Cardiac muscle cell (in vitro differentiated cells and primary cell): ENCODE measurements at places on chromosomes 1 and 21. TPM values are rescaled to one million over a fixed set of nuclear protein-coding genes. Genes with fewer than 3 reads are reported as not detected.

LY9 gene
- not detected in 2 replicates for total RNA-seq

RAB25 gene
- total RNA-seq = 1.6 and 3.1 TPM in 2 replicates

- DNase-seq = no peak
Observed at GRCh38 chr1:225896937-225897549, 8.1 kb upstream of the LEFTY1 start.

G0S2 gene
- total RNA-seq = 47.5 and 73.5 TPM in 2 replicates

GRCh38 chr1:205142102-205142469 is 20.3 kb upstream of the RBBP5 start:
- no peak for DNase-seq

DNA sequence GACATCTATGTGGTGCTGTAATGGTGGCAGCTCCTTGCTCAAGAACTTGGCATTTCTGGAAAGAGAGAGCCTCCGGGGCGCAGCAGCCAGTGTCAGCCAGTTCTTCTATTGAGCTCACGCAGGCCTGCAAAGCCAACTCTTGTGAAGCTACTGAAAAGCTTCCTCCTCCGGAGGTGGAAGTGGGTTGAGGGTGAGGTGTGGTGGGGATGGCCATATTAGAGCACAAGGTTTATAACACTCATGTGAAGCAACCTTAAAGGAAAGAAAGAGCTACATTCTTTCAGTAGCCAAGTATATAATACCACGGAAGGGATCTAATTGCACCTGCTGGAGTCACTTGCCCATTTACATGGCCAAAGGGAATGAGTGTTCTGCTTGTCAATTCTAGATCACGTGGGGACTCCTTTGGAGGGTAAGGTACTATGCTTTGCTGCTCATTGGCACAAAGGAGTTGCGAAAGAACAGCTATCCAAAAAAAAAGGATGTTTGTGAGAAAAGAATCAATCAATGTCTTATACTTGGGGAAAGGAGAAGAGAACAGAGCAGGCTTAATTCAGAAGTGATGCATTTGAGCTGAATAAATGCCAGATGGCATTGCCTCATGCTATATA is 18.3 kb upstream of the MAP10 start:
- DNase-seq = no peak

ACTA1 gene
- total RNA-seq = 18.7 and 1,099 TPM in 2 replicates

DNA sequence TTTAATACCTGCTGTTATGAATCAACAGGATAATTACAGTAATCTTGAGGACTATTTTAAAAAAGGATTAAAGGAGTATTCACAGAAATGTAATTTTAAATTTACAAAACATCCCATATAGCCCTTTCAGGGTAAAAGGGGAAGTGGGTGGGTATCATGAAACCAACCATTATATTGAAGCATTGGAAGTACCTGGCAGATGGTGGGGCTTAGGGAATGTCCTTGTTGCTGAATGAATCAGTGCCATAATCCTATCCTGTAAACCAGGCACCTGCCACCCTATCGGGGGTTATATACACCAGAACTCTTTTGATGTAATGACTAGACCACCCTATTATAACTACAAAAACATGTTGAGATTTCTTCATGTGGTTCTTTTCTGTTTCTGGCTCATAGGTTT is 30.4 kb downstream of the CDC14A start:
- DNase-seq = no peak

GRCh38 chr1:161848676-161849075 is 82.6 kb downstream of the ATF6 start:
- DNase-seq = peak; percentile 25

IL22RA1 gene
- 0.11 TPM in 1 of 2 replicates, not detected in the other for total RNA-seq

- no peak for DNase-seq
Observed at GRCh38 chr1:89081005-89081404, 16.0 kb upstream of the GBP1 start.

DNA sequence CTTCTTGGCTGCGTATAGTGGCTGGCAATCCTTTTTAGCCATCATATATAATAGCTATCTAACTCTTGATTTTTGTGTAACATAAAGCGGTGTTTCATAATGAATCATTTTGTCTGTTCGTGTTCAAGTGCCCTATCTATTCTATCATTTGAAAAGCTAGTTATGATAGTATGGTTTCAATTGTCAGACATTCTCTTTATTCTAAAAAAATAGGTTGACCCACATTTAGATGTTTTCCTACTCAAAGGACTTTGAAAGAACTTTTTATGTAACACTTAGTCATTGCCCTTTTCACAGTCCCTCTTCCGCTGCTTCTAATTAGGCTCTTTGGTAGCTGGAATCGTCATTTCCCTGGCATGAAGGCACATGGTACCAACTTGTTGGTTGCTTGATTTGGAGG is 272.2 kb upstream of the B3GALT2 start:
- DNase-seq = no peak

GRCh38 chr1:116988248-116988647 is 13.3 kb upstream of the CD101 start:
- DNase-seq = no peak

DNA sequence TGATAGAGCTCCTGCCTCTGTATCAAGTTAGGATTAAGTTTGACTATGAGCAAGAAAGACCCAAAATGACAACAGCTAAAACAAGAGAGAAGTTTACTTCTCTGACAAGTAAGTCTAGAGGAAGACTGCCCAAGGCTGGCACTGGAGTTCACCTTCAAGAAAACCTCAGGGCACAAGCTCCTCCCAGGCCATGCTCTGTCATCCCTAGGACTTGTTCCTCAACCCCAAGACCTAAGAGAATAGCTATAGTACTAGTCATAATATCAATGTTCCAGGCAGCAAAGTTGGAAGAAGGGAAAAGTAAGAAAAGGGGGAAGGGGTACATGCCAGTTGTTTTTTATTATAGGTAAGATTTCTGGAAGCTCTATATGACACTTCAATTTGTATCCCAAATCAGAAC is 26.4 kb upstream of the DARS2 start:
- no peak for DNase-seq

FBLIM1 gene
- total RNA-seq = 141 and 186 TPM in 2 replicates

DNA sequence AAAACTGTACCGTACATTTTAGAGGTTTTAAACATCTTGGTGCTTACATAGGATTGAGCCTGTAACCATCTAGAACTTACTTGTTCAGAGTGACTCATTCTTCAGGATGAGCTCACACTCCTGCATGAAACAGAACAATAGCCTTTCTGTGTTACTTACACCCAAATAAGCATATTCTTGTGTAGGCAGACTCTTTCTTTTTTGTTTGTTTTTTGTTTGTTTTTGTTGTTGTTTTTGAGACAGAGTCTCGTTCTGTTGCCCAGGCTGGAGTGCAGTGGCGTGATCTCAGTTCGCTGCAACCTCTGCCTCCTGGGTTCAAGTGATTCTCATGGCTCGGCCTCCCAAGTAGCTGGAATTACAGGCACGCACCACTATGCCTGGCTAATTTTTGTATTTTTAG is 3.8 kb upstream of the CA6 start:
- no peak for DNase-seq

IGFN1 gene
- 0.32 TPM in 1 of 2 replicates, not detected in the other for total RNA-seq

DNA sequence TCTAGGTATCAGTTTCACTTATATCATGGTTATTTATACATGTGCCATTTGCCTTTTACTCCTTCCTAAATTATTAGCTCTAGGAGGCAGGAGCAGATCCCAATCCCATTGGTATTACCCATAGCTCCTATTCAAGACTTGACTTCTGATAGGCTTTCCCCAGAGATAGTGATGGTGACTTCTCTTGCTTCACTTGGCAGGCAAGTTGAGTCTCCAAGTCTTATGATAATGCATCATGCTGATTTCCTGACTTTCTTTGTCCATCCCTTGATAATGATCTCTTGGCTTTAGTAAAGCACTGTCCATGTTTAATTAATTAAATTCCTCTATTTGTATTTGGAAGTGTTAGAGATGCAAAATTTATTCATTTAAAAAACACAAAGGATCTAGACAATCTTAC is 253.5 kb upstream of the ADAMTS5 start:
- no peak for DNase-seq

GRCh38 chr1:77571642-77572041 is 110.8 kb downstream of the ZZZ3 start:
- DNase-seq = no peak

- peak; percentile 83 for DNase-seq
Observed at GRCh38 chr1:205983925-205984725, 19.1 kb downstream of the RAB7B start.

GRCh38 chr1:6783936-6784559 is 1.2 kb upstream of the CAMTA1 start:
- peak; percentile 22 for DNase-seq

DNA sequence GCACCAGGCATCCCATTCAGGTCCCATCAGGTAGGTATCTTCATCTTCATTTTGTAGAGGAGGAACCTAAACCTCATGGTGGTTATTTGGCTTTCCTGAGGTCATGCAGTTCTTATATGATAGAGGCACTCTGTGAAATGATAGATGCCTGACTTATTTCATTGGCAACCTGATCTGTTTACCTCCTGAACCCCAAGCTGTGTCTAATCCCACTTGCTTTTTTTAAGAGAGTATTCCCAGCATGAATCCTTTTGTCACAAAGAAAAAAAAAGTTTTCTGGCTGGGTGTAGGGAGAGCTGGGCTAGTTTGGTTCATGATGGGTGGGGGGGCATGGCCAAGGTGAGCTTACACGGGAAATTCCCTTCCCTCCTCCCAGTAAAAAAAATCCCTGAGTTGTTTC is 154.2 kb downstream of the TENT5C start:
- DNase-seq = no peak

ZSCAN20 gene
- total RNA-seq = 6.7 and 7.2 TPM in 2 replicates

DNA sequence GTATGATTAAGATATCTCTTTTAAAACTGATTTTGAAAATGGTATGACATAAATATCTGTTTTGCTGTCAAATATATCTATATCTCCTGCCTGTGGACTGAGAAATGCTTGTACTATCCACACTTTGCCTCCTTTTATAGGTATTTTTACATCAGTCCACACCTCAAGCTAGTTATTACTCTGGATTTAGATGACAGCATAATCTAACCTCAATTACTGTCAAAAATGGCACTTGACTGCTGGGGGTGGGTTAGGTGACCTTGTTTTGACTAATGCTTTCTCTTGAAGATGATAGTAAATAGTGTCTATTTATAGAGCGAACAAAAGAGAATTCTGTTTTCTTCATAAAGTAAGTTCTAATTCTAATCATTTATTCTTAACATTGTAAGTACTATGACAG is 9.1 kb downstream of the ADGRL2 start:
- no peak for DNase-seq

- DNase-seq = no peak
Observed at GRCh38 chr1:230396966-230397365, 29.2 kb downstream of the PGBD5 start.

GRCh38 chr1:29306471-29307140 is 70.3 kb downstream of the PTPRU start:
- DNase-seq = no peak

- no peak for DNase-seq
Observed at GRCh38 chr1:22503721-22504410, 52.2 kb downstream of the ZBTB40 start.

DNA sequence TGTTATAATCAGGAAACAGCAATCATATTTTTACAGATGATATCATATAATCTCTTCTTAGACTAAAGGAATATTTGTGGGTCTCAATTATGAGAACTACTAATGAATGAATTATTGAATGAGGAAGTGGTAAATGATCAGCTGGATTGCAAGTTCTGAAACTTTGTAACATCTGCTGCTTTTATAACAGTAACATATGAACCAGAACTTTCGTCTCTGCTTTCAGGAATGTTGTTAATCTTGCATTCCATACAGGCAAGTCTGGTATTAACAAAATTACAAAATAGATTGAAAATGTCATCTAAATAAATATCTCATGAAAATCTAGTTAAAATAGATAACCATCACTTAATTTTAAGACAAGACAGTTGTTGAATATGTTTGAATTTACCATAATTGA is 110.5 kb upstream of the COL11A1 start:
- no peak for DNase-seq

DNA sequence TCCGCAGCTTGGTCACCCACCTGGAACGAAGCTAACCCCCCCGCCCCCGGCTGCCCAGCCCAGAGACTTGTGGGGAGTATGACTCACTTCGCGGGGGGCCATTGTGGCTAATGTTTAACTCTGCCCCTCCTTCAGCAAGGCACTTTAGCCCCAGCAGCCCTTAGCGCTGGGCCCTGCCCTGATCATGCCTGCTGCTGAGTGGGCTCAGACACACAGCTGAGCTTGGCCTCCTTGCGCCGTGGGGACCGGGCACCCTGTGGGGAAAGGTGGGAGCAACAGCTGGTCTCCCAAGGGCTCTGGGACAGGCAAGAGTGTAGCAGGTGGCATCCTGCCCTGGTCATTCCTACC is 6.3 kb upstream of the LAD1 start:
- no peak for DNase-seq

C8A gene
- total RNA-seq = not detected in 2 replicates

S100A1 gene
- total RNA-seq = 2.2 and 7.6 TPM in 2 replicates

SAMD11 gene
- total RNA-seq = 90.7 and 146 TPM in 2 replicates

GRCh38 chr1:17207046-17207445 is 2.1 kb downstream of the PADI1 start:
- DNase-seq = no peak

GRCh38 chr1:198165927-198166647 is 9.3 kb downstream of the NEK7 start:
- DNase-seq = no peak

OVAAL gene
- 0.21 and 1.1 TPM in 2 replicates for total RNA-seq

SPRR2F gene
- 2.9 and 5.1 TPM in 2 replicates for total RNA-seq

- DNase-seq = no peak
Observed at GRCh38 chr1:107793896-107794453, 171.0 kb downstream of the VAV3 start.

- no peak for DNase-seq
Observed at GRCh38 chr1:116147114-116147510, 35.9 kb downstream of the MAB21L3 start.

IL20 gene
- not detected in 2 replicates for total RNA-seq

CRYAA gene
- total RNA-seq = not detected in 2 replicates
